ENCODE measurements at places on chromosomes 2 and 18.
A peak's percentile ranks its signal among the peaks of the same experiment; 100 is the strongest.

- no peak for DNase-seq
These were observed 120.1 kb downstream of the MMADHC start for GRCh38 chr2:149467436-149467835.

DNA sequence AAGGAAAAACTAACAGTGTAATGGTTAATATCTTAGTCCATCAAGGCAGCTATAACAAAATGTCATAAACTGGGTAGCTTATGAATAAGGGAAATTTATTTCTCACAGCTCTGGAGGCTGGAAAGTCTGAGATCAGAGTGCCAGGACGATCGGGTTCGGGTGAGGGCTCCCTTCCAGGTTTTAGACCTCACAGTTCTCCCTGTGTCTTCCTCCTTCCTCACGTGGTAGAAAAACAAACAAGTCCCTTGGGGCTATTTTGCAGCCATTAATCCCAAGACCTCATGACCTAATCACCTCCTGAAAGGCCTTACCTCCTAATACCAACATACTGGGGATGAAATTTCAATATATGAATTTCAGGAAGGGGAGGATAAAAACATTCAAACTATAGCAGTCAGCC lies 455.9 kb downstream of the CNTNAP5 start:
- no peak for DNase-seq

DNA sequence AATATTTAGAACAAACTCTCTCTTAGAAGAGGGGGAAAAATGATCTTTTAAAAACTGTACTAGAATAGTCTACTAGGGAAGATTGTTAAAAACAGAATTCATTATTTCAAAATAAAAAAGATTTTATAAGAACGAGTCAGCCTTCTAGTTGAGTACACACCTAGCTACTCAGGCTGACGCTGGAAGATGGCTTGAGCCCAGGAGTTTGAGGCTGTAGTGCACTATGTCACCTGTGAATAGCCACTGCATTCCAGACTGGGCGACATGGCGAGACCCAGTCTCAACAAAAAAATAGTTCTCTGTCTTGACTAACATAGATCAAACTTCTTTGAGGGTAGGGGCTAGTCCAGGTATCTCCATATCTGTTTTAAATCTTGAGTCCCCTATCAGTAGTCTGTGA lies 33.9 kb downstream of the ERLEC1 start:
- no peak for DNase-seq

GRCh38 chr2:183185534-183185933 lies 61.3 kb downstream of the NUP35 start:
- DNase-seq: no peak

GRCh38 chr18:49250816-49251388 lies 209.5 kb downstream of the DYM start:
- no peak for DNase-seq

- no peak for DNase-seq
These were observed 98.6 kb downstream of the AAK1 start for GRCh38 chr2:69544951-69545350.

GRCh38 chr2:126766969-126767296 lies 111.0 kb downstream of the GYPC start:
- DNase-seq: no peak

GRCh38 chr2:36741188-36741837 lies 44.8 kb downstream of the VIT start:
- no peak for DNase-seq

DNA sequence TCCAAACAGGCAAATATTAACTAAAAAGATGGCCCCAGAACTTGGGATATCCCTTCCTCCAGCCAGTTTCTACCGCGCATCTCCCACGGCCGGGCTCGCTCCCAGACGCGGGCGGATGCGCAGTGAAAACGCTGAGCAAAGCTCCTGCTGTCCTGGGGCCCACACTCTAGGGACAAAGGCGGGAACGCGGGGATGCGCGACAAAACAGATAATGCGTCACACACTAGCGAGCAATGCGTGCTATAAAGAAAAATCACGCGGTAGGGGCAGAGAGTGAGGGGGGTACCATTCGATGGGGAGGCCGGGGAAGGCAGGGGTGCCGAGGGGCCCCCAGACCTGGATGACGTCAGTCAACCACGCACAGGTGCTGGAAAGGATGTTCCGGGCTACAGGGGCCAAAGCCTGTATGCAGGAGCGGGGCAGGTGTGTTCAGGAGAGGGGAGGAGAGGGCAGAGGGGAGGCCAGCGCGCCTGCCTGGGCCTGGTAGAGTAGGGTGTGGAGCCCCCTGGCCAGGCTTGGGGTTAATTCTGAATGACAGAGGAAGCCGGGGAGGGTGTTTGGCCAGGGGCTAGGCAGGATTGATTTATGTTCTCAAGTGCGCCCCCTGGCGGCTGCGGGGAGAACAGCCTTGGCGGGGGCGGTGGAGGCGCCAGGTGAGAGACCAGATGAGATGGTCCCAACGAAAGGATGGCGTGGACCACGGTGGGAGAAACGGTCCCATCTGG lies 14.9 kb upstream of the ITM2C start:
- peak; percentile 83 for DNase-seq

DNA sequence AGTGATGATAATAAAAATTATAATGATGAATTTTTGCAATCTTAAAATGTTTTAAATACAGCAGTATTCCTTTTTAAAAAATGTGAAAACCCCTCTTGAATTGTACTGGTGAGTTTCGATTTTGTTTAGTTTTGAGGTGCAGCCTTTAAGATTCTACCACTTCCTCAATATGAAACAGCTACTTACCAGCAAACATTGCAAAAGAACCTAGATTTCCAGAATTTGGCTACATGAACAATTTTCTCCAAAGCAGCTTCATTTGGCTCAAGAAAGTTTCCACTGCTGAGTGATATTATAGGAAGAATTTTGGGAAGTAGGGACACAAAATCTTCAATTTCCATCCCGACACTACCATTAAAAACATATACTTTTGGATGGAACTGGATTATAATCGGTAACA lies 12.0 kb downstream of the TCF4 start:
- DNase-seq: no peak

DNA sequence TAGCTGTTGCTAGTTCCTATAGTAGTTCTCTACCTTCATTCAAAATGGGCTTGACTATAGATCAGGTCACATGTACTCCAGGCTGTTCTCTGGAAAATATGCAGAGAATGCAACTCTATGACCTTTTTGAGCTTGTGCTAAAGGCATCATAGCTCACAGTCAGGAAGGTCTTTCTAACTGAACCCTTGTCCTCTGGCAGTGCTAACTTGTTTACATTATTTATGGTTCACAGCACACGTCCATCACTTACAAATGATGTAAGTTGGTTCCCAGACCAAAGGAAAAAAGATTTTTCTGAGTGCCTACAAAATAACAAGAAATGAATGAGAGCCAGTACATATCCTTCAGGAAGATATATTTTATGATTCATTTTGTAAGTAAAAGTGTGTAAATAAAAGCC lies 236.1 kb downstream of the GCA start:
- no peak for DNase-seq

- no peak for DNase-seq
These were observed 352.2 kb downstream of the CYRIA start for GRCh38 chr2:16313235-16313975.

DNA sequence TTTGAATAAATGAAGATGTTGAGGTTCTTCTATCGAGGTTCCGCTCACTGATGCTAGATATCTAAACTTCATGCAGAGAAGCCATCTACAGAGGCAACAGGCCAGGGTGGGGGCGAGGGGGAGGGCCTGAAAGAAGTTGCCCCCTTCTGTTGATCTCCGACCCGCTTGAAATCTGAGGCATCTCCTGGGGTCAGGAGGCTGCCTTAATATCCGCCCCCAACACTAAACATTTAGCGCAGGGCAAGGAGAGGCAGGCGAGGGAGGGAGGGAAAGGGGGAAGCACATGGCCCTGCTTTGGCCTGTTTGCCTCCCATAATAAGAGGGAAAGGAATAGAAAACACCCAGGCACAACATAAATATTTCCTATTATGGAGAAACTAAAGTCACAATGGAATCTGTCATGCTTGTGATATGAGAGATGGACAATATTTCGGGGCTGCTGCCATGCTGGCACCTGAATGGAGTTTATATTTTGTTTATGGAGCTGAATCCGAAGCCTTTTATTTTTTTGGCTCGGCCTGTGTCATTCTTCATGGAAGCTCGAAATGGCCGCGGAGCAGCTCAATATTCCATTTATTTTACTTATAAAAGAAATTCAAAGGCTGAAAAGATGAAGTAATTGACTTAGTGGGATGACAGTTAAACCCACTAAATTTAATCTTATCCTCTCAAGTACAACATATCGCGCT lies 221.1 kb downstream of the INSIG2 start:
- DNase-seq: no peak

GRCh38 chr2:181289698-181290097 lies 167.5 kb upstream of the ITGA4 start:
- no peak for DNase-seq

GRCh38 chr2:26018184-26019055 lies 15.5 kb upstream of the RAB10 start:
- no peak for DNase-seq

GRCh38 chr18:48817021-48817461 lies 133.7 kb downstream of the SMAD7 start:
- no peak for DNase-seq

GRCh38 chr2:11103984-11104793 lies 51.1 kb upstream of the SLC66A3 start:
- no peak for DNase-seq

DNA sequence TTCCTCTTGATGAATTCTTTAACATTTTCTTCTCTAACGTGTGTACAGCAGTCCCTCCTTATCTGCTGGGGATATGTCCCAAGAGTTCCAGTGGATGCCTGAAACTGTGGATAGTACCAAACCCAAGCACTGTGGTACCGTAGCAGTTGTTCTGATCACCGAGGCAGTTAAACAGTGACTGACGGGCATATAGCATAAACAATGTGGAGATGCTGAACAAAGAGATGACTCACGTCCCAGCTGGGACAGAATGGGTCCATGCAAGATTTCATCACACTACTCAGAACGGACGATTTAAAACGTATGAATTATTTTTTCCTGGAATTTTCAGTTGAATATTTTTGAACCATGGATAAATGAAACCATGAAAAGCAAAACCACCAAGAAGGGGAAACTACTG lies 54.5 kb upstream of the SPAG16 start:
- DNase-seq: no peak
